ENCODE measurements at places on chromosomes 2 and 18.
A peak's percentile ranks its signal among the peaks of the same experiment; 100 is the strongest.

- DNase-seq, result no peak
Observed at GRCh38 chr2:241956521-241957110, 87.1 kb downstream of the RTP5 start.

- DNase-seq, result no peak
Observed at GRCh38 chr2:96817882-96818281, 1.8 kb downstream of the CNNM3 start.

DNA sequence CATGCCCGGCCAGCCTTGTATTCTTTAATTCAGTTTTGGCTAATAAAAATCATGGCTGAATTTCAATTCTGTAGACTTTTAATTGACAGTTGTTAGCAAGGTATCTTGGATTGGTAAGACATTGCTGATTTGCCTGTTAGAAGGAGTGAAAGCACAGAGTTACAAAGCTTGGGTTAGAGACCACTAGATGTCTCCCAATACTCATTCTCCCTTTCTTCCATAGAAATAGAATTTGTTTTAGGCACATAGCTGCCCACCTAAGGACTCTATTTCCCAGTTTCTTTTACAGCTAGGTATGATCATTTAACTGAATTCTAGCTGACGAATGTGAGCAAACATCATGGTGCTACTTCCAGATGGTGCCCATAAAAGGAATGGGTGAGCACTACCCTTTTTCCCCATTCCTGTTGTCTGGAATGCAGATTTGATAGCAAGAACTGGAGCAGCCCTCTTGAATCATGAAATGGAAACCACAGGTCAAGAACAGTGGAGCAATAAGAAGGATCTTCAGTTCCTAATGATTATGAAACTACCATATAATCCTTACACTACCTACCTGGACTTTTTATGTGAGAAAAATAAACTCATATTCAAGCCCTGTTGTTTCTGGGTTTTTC is 17.5 kb downstream of the PECR start:
- DNase-seq, result no peak

GRCh38 chr2:113298176-113298575 is 19.5 kb upstream of the PAX8 start:
- no peak for DNase-seq

- DNase-seq, result no peak
Observed at GRCh38 chr2:199118673-199119112, 339.0 kb downstream of the SATB2 start.

- no peak for DNase-seq
Observed at GRCh38 chr18:76993573-76993972, 139.0 kb downstream of the MBP start.

GRCh38 chr2:98172150-98172765 is 85.3 kb downstream of the VWA3B start:
- DNase-seq, result no peak

- DNase-seq, result no peak
Observed at GRCh38 chr2:206968134-206969086, 29.1 kb downstream of the CPO start.

GRCh38 chr2:95270541-95271081 is 3.6 kb upstream of the PROM2 start:
- DNase-seq, result no peak

GRCh38 chr2:212811036-212811805 is 272.6 kb upstream of the ERBB4 start:
- DNase-seq, result no peak

- DNase-seq, result peak; percentile 87
Observed at GRCh38 chr2:46847185-46847710, 68.4 kb downstream of the MCFD2 start.

DNA sequence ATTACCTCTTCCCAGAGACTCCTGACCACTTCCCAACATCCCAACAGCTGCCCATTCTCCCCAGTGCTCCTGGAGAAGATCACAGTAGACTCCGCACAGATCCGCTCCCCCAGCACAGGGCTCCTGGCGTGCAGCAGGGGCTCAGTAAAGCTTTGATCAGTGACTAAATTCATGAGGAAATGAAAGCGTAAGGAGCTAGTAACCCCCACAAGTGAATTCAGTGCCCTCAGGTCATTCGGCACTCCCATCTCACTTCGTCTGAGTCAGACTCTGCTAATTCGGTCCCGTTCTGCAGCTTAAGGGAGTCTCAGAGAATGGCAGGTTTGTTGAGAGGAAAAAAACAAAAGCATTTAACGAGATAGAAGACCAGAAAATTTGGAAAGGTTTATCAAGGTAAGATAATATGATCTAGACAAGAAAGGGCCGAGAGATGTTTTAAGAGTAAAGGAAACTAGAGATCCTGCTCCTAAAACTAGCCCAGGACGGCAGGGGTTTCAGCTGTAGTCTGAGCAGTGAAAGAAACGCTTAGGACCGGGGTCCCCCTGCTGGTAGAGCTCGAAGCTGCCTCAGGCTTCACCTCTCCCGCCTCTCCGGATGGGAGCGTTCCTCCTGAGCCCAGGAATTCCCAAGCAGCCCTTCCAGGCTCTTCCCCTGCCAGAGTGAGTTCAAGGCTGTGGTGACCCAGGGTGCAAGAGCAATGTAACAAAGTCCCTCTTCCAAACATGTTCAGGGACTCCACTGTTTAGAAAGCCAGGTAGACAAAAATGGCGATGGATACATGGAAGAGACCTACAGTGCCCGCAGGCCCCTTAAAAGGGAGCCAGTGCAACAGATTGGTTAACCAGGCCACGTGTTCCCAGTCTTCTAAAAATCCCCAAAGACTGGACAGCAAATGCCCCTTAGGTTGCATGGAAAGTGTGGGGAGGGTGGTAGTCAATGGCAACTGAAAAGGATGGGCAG is 127.3 kb downstream of the DNER start:
- peak; percentile 24 for DNase-seq

- DNase-seq, result no peak
Observed at GRCh38 chr18:49857708-49858107, 44.4 kb upstream of the ACAA2 start.

GRCh38 chr2:142875652-142876051 is 1.8 kb upstream of the KYNU start:
- no peak for DNase-seq

DNA sequence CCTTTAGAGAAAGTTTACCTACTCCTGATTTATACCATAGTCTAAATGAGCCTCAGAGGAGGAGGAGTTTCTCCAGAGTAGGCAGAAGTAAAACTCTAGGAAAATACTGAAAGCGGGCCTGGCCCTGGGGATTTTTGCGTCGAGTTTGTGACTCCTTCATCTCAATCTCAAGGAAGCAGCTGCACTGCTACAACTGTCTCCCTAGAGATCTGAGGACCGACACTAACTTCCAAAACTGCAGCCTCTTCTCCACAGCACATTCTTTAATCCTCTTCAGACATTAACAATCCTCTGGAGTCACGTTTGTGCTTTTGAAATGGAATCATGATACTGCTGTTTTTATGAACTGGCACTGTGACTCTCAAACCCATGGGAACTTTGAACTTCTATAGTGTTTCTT is 281.4 kb downstream of the KCNS3 start:
- no peak for DNase-seq

GRCh38 chr2:198279026-198279425 is 474.6 kb downstream of the PLCL1 start:
- DNase-seq, result no peak

DNA sequence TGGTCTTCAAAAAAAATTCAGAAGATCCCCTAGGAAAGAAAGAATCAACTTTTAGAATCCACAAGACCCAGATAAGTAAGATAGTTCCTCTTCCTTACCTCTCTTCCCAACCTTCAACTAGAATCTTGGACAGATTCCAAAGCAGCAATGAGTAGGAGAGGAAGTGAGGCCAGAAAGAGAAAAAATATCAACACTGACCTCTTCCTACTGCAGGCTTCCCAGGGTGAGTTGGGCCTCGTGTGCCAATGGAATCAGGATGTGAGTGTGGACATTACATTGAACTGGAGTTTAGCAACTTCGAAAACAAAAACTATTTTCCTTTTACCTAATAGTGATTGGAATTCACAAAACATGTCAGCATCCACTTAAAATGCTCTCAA is 102.5 kb upstream of the PIEZO2 start:
- DNase-seq, result no peak

DNA sequence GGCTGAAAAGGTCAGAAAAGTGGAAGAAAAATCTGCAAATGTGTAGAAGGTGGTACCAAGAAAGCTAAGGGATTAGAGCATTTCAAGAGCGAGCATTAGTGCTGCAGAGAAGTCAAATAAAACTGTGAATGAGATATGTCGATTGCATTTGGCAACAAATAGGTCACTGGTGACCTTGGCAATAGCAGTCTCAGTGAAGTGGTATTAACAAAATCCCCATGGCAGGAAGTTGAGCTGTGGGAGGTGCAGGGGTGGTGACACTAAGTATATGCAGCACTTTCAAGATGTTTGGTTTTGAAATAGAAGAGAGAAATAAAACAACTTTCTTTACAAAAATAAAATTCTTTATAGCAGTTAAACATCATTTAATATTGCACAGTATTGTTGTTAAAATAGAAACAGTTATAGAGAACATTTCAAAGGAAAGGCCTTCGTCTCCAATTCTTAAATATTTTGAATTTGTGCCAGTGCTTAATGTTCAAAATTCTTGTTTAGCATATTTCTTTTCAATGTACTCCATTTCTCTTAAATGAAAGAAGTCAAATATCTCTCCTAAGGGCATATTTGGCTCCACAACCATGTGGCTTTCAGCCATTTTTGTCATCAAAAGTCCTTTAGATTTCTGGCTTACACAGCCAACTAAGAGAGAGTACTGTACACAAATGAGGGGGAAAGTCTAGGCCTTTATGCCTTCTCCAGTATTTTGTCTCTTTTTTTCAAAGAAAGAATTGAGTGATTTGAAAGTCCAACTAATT is 443.0 kb upstream of the MMADHC start:
- DNase-seq, result no peak

DNA sequence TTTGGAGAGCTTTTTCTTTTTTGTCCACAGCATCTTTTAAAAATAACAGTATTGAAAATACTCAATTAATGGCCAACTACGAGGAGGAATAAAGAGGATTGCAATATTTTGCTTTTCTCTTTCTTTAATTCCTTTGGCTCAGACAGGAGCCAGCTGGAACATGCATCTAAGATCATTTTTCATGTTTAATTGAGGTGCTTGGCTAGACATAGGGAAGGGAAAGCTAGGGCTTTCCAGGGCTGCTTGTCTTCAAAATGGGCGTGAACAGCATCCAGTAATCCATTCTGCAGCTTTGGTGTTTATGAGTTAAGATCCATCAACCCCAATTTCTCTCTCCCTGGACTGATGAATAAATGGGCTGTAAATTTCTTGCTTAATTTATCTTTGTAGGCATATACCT is 323.0 kb downstream of the PTPRM start:
- no peak for DNase-seq

GRCh38 chr2:71102981-71103681 is 26.9 kb downstream of the MCEE start:
- no peak for DNase-seq

DNA sequence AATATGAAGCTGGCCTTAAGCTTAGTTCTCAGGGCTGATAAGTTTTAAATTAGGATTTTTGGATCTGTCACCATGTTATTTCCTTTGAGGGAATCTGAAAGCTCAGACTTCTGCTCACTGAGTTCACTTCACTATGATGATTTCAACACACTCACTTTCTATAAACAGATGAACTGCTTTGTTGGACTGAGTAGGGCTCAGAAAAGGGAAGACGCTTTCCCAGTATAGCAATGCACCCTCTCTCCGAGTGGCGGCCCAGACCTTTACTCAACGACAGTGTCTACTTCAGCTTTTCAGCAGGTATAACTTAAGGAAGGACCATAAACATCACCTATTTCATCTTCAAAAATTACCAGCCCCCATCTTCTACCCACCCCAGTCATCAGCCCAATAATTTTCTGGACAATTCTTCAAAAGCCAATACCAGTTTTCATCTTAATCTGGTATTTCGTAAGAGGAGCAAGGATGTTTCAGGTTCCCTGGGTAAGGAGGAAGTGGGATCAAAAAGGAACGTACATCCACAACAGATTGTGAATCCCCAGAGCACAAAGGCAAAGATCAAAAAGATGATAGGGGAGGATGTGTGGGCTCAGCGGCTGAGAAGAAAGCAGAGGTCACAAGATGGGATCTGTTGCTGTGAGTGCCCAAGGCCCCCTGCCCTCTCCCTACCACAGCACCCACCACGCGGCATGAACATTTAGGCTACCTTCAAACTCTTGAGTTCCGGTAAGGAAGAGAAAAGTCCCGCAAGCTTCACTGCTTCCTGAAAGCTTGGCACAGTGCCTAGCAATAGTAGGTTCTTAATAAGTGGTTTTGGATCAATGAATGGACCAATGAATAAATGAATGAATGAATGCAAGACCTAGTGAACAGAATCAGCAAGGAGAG is 41.9 kb downstream of the LPIN2 start:
- no peak for DNase-seq

- DNase-seq, result no peak
Observed at GRCh38 chr2:175709248-175709647, 292.8 kb downstream of the LNPK start.

GRCh38 chr2:119025013-119025412 is 83.0 kb downstream of the MARCO start:
- no peak for DNase-seq

GRCh38 chr18:40326985-40327384 is 1628.0 kb upstream of the PIK3C3 start:
- no peak for DNase-seq

DNA sequence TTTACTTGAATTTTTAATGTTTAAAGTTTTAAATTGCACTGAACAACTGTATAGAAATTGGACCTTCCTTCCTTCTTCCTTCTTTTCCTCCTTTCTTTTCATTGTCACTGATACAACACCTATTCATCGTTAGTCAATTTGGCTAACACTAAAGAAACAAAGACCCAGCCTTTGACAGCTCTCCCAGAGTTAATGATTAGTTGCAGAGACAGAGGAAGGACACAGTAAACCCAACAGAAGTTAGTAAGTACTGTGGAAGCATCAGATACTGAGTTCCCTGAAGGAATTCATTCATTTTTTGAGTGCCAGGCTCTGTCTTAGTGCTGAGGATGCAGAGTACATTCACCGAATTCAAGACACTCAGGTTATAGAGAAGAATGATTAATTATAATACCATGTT is 77.9 kb upstream of the RAB27B start:
- DNase-seq, result no peak

DNA sequence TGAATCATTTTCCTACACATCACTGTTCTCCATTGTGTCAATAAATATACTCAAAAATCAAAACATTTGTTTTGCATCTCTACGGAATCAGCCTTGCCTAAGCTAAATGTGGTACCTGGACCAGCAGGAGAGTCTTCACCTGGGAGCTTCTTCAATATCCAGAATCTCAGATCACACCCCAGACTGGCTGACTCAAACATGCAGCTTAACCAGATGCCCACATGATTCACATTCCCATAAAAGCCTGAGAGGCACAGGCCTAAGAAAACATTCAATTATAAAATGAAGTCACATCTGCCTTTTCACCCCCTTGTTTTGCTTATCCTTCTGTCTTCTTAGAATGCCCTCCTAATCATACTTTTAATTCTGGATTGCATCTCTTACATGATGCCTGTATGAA is 1045.5 kb upstream of the NXPH2 start:
- no peak for DNase-seq
